DMS53 (cell line): ENCODE measurements at places on chromosomes 7 and 10.

GRCh38 chr7:130986261-130986690, 252.3 kb upstream of the KLF14 start:
- no peak for DNase-seq

DNA sequence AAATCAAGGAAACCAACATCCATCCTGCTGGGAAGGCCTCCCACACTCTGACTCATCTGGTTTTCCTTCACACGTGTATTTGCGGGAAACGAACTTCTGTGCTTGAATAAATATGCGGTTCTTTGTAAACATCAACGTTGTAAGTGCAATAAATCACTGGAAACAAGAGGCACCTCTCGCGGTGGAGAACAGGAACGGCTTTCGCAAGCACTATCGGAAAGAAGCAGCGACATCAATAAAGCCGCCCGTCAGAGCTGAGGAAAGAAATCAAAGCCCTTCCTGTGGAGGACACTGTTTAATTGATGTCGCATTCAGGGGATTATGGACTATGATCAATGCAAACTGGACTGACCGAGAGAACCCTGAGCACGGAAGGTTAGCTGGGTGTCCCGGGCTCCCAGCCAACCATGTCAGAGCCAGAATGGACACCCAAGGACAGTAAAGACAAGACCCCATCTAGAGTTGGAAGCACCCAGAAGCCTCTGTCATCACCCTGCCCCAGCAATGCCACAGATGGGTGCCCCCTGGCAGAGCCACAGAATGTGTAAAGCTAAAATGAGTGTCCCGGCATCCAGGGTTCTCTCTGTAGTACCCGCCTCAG, 37.6 kb downstream of the OAT start:
- peak; percentile 70 for DNase-seq

DNA sequence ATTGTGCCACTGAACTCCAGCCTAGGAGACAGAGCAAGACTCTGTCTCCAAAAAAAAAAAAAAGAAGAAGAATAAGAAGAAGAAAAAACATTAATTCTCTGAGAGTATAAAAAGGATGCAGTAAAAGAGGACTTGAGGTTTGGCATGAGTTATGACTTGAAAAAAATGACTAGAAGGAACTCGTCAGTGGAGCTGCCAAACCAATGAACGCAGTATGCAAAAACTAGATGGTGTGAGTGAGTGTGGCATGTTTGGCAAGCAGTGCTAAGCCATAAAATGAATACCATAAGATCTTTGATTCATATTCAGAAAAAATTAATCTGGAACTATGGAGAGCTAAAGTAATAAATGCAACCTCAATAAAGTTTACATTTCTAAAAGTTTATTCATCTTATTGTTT, 68.6 kb upstream of the MEOX2 start:
- DNase-seq, result no peak

DNA sequence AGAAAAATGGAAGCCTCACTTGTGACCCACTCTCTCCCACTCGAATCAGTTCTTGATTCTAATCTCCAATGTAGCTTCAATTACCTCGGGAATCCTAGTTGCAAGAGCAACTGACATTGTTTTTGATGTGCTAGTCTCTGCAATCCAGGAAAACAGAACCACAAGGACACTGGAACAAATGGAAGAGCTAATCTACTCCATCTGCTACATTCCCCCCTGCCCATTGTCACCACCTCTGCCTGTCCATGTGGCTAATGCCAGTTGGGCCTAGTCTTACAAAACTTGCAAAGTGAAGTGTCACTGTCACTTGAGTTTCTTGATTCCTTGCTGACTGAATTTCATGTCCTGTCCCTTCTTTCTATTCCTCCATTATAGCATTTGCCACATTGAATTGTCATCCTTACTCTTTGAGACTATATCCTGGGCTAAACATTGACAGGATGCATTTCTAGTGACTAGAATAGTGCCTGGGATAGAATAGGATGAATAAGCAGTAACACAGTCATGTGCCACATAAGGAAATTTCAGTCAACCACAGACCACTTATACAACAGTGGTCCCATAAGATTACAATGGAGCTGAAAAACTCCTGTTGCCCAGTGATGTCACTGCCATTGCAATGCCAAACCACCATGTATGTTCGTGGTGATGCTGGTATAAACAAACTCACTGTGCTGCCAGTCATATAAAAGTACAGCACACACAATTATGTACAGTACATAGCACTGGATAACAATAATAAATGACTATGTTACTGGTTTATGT, 13.5 kb downstream of the GCC1 start:
- DNase-seq, result no peak

DNA sequence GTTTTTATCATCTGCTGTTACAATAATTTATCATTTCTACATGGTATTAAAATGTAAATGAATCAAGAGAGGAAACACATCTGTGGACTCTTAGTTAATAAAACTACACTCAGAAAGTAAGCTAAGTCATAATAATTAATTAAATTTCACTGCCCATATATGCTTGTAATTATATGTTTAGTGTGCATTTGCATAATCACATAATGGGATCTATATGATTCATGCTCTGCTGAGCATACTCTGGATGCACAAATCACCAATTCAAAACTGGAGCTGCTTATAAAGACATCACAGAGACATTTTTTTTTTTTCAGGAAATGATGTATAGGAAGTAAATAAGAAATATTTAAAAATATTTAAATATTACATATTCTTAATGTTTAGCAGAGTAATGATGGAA, 151.6 kb upstream of the STEAP4 start:
- no peak for DNase-seq

DNA sequence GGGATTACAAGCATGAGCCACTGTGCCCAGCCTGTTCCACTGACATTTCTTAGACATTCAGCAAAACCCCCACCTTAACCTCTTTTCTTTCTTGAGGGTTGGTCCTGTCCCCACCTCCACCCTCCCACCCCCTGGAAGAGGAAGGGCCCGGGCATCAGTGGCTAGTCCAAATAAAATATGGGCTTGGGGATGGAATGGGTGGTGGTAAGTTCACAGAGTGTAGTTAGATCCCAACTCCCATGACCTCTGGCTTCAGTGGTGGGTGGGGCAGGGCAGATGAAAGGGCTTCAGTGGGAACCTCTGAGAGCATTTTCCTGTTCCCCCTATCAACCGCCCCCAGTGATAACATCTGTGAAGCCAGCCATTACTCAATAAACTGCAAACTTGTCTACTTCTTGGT, 9.8 kb downstream of the SFXN3 start:
- DNase-seq, result no peak

DNA sequence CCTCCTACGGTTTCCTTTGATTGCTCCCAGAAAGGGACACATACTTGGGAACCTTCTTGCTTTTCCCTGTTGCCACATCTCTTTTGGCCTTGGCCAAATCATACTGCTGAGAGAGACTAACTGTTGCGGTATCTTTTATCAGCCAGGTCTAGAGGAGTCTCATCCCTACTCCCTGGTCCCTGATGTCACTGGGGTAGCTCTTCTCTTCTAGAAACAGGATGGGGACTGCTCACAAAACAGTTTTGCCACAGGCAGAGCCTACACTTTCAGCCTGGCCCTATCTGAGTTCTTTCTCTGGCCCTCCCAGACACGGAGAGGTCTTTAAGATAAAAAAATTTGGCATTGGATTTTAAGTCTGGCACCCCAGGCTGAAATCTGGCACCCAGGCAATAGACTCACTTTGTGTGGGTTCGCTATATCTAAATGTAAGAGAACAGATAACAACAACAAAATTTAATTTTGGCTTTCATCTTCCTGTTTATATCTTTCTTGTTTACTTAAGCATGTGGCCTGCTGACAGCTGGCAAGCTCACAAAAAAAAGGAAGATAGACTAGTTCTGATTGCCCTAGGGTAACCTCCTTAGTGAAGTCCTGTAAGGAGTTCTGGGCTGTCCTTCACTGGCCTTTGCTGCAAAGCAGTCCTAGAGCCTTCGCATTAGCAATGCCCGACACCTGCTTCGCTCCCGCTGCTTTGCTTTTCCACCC, 228.3 kb upstream of the NPVF start:
- DNase-seq, result peak; percentile 54

DNA sequence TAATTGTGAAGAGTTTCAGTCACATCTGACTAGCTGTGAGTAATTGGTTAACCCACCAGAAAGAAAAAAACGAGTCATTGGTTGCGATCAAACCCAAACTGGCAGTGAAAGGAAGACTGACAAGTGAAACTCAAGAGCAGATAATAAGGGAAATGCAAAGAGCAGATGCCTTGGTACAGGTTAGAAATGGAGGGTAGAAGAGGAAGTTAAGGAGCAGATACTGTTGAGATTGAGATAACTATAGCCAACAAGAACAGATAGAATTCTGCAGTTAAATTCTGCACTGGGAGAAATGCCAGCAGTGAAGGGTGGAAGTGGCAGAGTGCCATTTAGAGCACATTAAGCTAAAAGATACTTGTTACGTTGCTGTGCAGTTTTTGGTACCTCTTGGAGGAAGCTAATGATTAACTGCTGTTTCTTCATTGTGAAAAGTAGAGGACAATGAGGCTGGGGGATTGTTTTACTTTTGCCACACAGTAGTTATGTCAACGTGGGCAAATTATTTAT, 65.8 kb downstream of the CDK13 start:
- DNase-seq, result peak; percentile 45

DNA sequence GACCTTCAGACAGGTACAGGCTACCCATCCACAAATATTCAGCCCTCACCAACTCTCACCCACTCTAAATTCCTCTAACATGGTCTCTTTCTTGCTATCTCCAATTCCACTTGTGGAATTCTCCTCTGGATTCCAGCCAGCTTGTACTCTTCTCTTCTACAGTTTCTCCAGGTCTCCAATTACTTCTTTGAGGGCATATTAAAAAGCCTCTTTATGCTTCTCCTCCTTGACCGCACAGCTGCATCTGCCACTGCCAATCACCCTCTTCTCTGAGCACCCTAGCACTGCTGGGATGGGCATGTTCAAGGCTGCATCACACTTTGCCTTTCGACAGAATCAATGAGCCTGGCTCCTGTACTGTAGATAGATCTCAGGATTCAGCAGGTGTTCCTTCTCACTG, 101.5 kb upstream of the ANKRD1 start:
- no peak for DNase-seq

GRCh38 chr7:6655636-6656385, 18.7 kb downstream of the ZNF316 start:
- no peak for DNase-seq

DNA sequence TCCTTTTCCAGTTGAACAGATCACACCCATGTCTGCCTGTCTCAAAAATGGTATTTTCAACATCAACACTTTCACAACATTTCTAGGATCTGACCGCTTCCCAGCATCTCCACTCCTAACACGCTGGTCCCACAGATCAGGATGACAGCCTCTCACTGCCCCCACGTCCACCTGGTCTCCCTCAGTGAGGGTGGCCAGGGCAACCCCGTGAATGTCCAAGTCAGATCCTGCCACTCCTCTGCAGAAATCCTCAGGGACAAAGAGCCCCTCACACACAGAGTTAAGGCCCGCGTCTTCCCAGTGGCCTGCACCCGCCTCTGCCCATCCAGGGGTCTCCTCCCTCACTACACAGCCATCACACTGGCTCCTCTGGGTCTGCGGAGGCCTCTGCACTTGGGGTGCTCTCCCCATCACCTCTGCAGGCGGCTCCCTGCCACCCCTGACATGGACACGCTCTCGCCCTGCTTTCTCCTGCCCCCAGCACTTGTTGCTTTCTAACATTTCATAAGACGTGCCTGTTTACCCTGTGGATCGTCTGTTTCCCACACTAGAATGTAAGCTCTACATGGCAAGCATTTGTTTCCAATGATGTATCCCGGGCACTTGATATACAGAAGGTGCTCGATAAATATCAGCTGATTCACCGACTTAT, 20.0 kb downstream of the GNA12 start:
- no peak for DNase-seq
